ENCODE measurements at places on chromosomes 6 and 20. TPM values are rescaled to one million over a fixed set of nuclear protein-coding genes. Genes with fewer than 3 reads are reported as not detected.

The GNL1 gene
- total RNA-seq: 27.1 TPM

The OSTM1 gene
- total RNA-seq: 12.0 TPM

The WDR46 gene
- 56.2 TPM for total RNA-seq

The GTSF1L gene
- total RNA-seq: not detected

The JAG1 gene
- total RNA-seq: 49.0 TPM

The ADGB gene
- total RNA-seq: not detected

The GATA5 gene
- 0.45 TPM for total RNA-seq

The CST9L gene
- total RNA-seq: not detected

The KCNK15 gene
- total RNA-seq: 0.62 TPM

The TINAG gene
- total RNA-seq: 0.14 TPM

The CCM2L gene
- 0.22 TPM for total RNA-seq

The MMP24 gene
- total RNA-seq: 35.6 TPM

The COL9A3 gene
- total RNA-seq: 0.54 TPM

The CDC25B gene
- 208 TPM for total RNA-seq

The PLCB1 gene
- total RNA-seq: 0.20 TPM

The LAMA4 gene
- total RNA-seq: 1.9 TPM

The LTV1 gene
- 36.4 TPM for total RNA-seq

The GJA10 gene
- not detected for total RNA-seq

The SMLR1 gene
- total RNA-seq: not detected

The EPHA7 gene
- 0.11 TPM for total RNA-seq

The CFB gene
- 1.6 TPM for total RNA-seq

All from A549 treated with dexamethasone at 1 μM for 4 hours (cell line).